ENCODE measurements at places on chromosomes 2 and 18. TPM values are rescaled to one million over a fixed set of nuclear protein-coding genes. Genes with fewer than 3 reads are reported as not detected.

- no peak for DNase-seq
Observed at GRCh38 chr2:58891828-58892377, 650.8 kb upstream of the FANCL start.

GRCh38 chr2:19368760-19369159 lies 10.3 kb upstream of the OSR1 start:
- DNase-seq: no peak

Gene THSD7B
- not detected for total RNA-seq

Gene CAPG
- total RNA-seq: 299 TPM
